ENCODE measurements at places on chromosomes 12 and 14. TPM values are rescaled to one million over a fixed set of nuclear protein-coding genes. Genes with fewer than 3 reads are reported as not detected.

Gene PDE3A
- 1.7 TPM for total RNA-seq

DNA sequence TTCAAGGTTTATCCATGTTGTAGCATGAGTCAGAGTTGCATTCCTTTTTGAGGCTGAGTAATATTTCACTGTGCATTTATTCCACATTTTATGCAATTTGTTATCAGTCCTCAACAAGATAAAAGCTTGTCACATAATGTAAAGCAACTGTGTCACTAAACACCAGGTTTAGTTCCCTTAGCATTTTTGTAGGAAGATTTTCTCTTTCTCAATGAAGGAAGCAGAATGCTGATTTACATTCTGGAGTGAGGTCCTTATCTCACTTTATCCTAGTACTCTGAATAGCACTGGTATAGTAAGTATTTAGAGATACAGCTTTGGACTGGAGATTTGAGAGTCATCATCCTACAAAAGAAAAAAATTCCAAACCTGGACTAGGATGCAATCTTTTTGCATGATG, 9.8 kb upstream of the EXD2 start:
- no peak overlapping the region for H3K27ac ChIP-seq
- no peaks in the 10 kb centered on the region for H3K36me3 ChIP-seq
- H3K4me1 ChIP-seq, result no peaks in the 10 kb centered on the region
- H3K4me3 ChIP-seq, result no peak overlapping the region
- no peak for DNase-seq

Gene RASAL1
- 0.43 TPM for total RNA-seq

- DNase-seq, result no peak
- no peaks in the 10 kb centered on the region for H3K4me1 ChIP-seq
- H3K27ac ChIP-seq, result no peak overlapping the region
- H3K4me3 ChIP-seq, result no peak overlapping the region
- peaks cover 3% of the 10 kb centered on the region for H3K27me3 ChIP-seq
These were observed 100.2 kb downstream of the STAB2 start for GRCh38 chr12:103687253-103687652.

GRCh38 chr12:116880213-116880816, 926 bp downstream of the HRK start:
- no peaks in the 10 kb centered on the region for H3K36me3 ChIP-seq
- H3K4me1 ChIP-seq, result peaks cover 13% of the 10 kb centered on the region
- H3K27me3 ChIP-seq, result peaks cover 74% of the 10 kb centered on the region
- H3K27ac ChIP-seq, result no peak overlapping the region
- H3K4me3 ChIP-seq, result no peak overlapping the region
- DNase-seq, result no peak

DNA sequence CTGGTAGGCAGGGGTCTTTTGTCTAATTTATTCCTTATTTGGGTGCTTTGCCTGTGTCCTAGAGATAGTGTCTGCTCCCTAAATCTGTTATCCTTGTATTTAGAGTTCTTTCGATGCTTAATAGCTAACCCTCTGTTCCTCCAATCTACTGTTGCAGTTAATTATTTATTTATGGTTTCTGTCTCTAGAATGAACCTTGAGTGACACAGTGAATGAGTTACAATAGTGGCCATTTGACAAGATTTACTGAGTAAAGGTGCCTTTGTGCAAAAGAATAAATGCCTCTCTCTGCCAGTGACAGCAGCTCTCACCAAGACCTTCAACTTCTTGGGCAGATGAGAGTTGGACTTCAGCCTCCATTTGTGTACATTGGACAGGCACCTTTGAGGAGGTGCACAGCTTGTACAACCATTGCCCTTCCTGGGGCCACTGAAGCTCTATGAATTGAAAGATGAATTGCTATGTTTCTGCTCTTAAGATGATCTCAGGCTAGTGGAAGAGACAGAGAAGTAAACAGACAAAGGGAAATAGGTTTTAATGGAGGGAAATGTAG, 165.9 kb downstream of the DERA start:
- H3K27me3 ChIP-seq, result no peaks in the 10 kb centered on the region
- DNase-seq, result no peak
- H3K4me1 ChIP-seq, result no peaks in the 10 kb centered on the region

DNA sequence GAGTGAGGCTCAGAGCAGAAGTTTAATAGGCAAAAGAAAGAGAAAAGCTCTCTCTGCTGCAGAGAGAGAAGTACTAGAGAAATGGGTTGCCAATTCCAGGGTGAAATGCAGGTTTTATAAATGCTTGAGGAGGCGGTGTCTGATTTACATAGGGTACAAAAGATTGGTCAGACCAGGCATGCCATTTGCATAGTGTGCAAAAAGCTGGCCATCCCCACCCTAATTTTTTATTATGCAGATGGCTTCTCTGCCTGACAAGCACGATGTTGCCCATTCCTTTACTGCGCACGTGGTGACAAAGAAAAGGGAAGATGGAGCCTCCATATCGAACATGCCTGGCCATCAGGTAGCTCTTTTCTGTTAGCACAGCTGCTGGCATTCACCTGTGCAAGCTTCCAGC, 209.3 kb upstream of the PPFIA2 start:
- H3K27ac ChIP-seq, result no peak overlapping the region
- no peak for DNase-seq
- H3K36me3 ChIP-seq, result no peaks in the 10 kb centered on the region
- H3K4me3 ChIP-seq, result no peak overlapping the region
- no peaks in the 10 kb centered on the region for H3K4me1 ChIP-seq

Gene SLC5A8
- not detected for total RNA-seq

Gene HRK
- 2.1 TPM for total RNA-seq

GRCh38 chr12:121176826-121177529, 33.0 kb upstream of the P2RX4 start:
- peaks cover 11% of the 10 kb centered on the region for H3K27me3 ChIP-seq
- no peak for DNase-seq
- no peak overlapping the region for H3K4me3 ChIP-seq
- H3K4me1 ChIP-seq, result no peaks in the 10 kb centered on the region
- no peaks in the 10 kb centered on the region for H3K36me3 ChIP-seq
- no peak overlapping the region for H3K27ac ChIP-seq

DNA sequence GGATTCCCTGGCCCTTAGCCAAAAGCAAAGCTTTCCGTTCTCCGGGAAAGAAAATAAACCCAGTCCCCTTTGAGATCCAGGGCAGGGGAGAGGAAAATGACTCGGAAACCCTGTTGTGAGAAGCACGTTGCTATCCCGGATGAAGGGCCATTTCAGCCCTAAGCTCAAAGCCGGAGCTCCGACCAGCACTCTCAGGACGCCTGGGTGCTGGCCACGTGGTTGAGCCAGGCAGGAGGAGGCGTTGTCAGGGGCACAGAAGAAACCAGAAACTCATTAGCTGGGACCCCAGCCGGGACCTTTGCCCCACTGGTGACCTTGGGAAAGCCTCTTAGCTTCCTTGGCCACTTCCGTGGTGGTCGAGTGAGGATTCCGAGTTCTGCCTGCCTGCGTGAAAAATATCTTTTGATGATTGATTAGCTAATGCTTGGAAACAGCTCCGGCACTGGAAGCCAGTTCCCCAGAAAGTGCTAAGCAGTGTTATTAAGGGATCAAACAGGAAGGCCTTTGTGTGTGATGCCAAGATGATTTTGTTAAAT, 57.6 kb upstream of the FZD10 start:
- H3K27me3 ChIP-seq, result no peaks in the 10 kb centered on the region
- H3K4me1 ChIP-seq, result no peaks in the 10 kb centered on the region
- H3K27ac ChIP-seq, result no peak overlapping the region
- no peak for DNase-seq
- no peaks in the 10 kb centered on the region for H3K36me3 ChIP-seq

DNA sequence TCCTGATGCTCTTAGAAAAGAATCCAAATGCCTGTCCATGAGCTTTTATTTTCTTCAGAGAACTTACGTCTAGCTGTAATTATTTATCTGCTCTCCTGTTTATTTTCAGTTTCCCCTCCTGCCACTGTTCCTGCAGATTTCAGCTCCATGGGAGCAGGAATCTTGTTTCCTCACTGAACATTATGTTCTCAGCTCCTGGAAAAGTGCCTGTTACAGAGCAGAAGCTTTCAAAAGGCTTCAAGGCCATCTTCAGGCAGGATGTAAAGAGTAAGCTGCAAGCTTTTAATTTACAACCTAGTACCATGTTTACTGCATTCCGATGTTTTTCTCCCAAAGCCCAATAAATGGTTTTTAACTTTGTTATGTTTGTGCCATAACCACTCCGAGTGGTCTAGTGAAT, 98.4 kb upstream of the BTG1 start:
- no peak for DNase-seq
- H3K27me3 ChIP-seq, result no peaks in the 10 kb centered on the region
- H3K4me1 ChIP-seq, result no peaks in the 10 kb centered on the region
- H3K36me3 ChIP-seq, result no peaks in the 10 kb centered on the region
- H3K27ac ChIP-seq, result no peak overlapping the region

Gene AKT1
- 148 TPM for total RNA-seq

GRCh38 chr14:79093531-79093930, 923.4 kb downstream of the NRXN3 start:
- no peaks in the 10 kb centered on the region for H3K4me1 ChIP-seq
- no peaks in the 10 kb centered on the region for H3K27me3 ChIP-seq
- H3K4me3 ChIP-seq, result no peak overlapping the region
- no peak overlapping the region for H3K27ac ChIP-seq
- no peaks in the 10 kb centered on the region for H3K36me3 ChIP-seq
- DNase-seq, result no peak

DNA sequence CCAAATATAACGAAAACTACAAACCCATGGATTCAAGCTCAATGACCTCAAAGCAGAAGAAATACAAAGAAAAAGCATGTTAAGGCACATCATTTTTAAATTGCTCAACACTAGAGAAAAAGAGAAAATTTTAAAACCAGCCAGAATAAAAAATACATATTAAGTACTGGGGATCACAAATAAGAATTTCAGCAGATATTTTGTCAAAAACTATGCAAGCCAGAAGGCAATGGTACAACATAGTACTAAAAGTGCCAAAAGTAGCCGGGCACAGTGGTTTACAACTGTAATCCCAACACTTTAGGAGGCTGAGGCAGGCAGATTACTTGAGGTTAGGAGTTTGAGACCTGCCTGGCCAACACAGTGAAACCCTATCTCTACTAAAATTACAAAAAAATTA, 10.2 kb downstream of the SGPP1 start:
- H3K27ac ChIP-seq, result no peak overlapping the region
- H3K4me3 ChIP-seq, result no peak overlapping the region
- H3K27me3 ChIP-seq, result no peaks in the 10 kb centered on the region
- no peaks in the 10 kb centered on the region for H3K36me3 ChIP-seq
- H3K4me1 ChIP-seq, result no peaks in the 10 kb centered on the region

- H3K27me3 ChIP-seq, result no peaks in the 10 kb centered on the region
- H3K4me3 ChIP-seq, result no peak overlapping the region
- no peak for DNase-seq
- no peaks in the 10 kb centered on the region for H3K36me3 ChIP-seq
- H3K27ac ChIP-seq, result no peak overlapping the region
- H3K4me1 ChIP-seq, result no peaks in the 10 kb centered on the region
These were observed 74.6 kb downstream of the ZFP36L1 start for GRCh38 chr14:68718023-68718990.

Gene UNC119B
- 24.3 TPM for total RNA-seq

Gene TRMT61A
- 11.9 TPM for total RNA-seq

Gene P2RX2
- not detected for total RNA-seq

DNA sequence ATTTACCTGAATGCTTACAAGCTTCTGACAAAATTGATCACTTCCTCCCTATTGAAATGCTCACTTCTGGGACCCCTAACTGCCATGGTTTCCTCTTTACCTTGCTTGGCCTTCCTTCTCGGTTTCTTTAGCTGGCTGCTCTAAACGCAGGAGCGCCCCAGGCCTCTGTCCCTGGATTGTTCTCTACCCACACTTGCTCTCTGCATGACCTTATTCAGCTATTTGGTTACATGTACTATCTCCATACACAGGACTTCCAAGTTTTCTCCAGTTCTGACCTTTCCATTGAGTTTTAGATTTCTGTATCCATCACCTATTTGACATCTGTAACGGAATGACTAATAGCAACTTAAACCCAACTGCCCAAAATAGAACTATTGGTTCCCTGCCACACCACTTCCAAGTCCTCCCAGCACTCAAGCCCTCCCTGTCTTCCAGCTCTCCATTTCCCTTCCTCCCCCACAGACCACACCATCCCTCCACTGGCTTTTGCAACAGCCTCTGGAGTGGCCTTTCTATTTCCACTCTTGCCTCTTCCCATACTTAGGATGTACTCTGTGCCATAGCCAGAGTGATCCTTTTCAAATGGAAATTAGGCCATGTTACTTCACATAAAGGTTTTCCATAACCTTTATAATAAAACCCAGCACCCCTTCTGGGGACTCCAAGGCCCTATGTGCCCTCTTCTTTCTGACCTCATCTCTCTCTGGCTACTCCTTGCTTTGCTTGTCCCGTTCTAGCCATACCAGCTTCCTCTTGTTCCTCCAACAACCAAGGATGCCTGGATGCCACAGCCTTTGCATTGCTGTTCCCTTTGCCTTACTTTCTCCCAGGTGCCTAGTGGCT, 202.2 kb downstream of the AEBP2 start:
- no peak overlapping the region for H3K4me3 ChIP-seq
- no peak overlapping the region for H3K27ac ChIP-seq
- H3K27me3 ChIP-seq, result no peaks in the 10 kb centered on the region
- H3K4me1 ChIP-seq, result no peaks in the 10 kb centered on the region
- H3K36me3 ChIP-seq, result no peaks in the 10 kb centered on the region
- peak; percentile 76 for DNase-seq

Gene FGF23
- not detected for total RNA-seq

DNA sequence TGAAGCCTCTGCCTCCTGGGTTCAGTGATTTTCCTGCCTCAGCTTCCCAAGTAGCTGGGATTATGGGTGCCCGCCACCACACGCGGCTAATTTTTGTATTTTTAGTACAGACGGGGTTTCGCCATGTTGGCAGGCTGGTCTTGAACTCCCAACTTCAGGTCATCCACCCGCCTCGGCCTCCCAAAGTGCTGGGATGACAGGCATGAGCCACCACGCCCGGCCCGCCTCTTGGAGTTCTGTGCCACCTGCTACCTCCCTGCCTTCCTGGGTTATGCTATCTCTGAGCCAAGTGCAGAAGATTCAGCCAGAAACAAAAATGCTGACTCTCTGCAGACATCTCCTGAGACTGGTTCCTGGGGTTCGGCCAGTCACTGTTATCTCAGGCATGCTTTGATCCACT, 13.2 kb downstream of the CABP1 start:
- H3K36me3 ChIP-seq, result no peaks in the 10 kb centered on the region
- peaks cover 42% of the 10 kb centered on the region for H3K27me3 ChIP-seq
- H3K4me3 ChIP-seq, result no peak overlapping the region

Gene ACOT4
- 0.14 TPM for total RNA-seq

Gene ALX1
- 1.9 TPM for total RNA-seq

GRCh38 chr14:60254176-60254575, 5.2 kb downstream of the PPM1A start:
- no peak overlapping the region for H3K4me3 ChIP-seq
- no peaks in the 10 kb centered on the region for H3K27me3 ChIP-seq
- DNase-seq, result no peak
- H3K27ac ChIP-seq, result no peak overlapping the region
- peaks cover 5% of the 10 kb centered on the region for H3K4me1 ChIP-seq

DNA sequence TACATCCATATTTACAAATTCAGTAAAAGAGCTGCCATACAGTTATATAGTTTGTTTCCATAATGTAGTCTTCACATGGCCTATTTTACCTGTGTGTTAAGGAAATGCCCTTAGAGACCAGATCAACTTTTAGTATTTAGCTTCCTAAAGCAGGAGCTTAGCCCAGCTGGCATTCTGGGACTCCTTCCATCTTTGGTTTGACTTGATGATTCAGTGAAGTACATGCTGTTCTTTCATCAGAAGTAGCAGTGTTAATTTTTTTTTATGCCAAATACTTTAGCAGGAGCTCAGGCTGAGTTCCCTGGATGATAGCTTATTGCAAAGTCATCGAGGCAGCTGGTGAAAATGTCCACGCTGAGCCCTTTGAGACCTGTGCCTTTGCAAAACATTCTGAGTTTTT, 101.0 kb downstream of the FOXG1 start:
- H3K27ac ChIP-seq, result no peak overlapping the region
- no peaks in the 10 kb centered on the region for H3K27me3 ChIP-seq
- no peaks in the 10 kb centered on the region for H3K36me3 ChIP-seq

Measured in astrocyte (in vitro differentiated cells and primary cell).